ENCODE measurements at places on chromosomes 1 and 21.

- DNase-seq, result no peak
Observed at GRCh38 chr1:60765204-60765603, 317.2 kb upstream of the NFIA start.

DNA sequence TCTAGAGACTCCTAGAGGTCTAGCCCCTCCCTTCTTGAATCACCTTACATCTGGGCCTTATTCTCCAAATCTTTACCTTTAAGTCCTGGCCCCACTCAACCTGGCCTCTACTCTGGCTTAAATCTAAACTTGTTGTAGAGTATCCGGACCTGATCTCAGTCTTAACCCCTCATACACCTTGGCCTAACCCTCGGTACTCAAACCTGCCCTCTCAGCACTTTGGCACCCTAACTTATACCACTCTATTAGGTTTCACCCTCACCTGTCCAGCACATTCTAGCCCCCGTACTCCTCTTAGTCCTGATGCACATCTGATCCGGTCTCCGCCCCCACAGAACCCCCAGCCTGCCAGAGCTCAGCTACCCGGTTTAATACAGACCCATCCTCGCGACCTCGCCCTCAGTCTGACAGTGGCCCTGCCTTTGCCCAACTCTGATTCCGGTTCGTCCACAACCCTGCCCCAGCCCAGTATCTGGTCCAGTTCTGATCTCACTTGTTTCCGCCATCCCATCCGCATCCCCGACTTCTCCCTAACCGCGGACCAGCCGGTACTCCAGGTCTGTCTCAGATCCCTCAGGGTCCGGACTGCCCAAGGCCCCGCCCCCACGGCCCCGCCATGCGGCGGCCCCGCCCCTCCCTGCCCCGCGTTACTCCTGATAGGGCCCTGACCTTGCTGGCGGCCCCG, 1.5 kb downstream of the TRIM62 start:
- peak; percentile 49 for DNase-seq

DNA sequence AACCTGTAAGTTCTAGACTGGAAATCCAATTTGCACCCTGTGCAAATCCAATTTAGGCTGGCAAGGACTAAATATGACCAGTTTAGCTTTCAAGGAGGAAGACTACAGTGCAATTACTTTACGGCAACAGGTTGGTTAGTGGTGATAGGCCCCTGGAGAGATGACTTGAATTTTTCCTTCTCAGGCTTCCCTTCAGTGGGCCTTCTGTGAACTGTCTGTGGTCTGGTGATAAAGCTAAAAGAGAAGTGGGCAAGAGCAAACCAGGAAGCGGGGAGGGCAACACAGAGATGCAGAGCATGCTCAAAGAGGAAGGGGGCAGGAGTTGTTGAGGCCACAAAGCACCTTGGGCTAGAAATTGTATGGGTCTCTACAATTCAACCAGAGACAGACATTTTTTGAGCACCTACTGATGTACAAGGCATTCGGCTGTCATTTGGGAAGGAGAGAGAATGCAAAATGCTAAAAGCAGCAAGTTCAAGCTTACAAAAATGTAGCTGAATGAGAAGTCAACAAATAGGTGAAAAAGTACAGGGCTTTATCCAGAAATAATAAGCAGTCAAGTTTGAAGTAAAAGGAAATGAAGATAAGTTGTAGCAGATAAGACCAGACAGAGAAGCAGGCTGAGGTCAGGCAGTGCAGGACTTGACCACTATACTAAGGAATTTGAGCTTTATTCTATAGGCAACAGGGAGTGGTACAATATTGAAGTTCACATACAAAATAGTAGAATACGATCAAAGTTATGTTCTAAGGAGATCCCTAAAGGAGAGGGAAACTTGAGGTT, 23.9 kb downstream of the INPP5B start:
- DNase-seq, result no peak

- no peak for DNase-seq
Observed at GRCh38 chr21:43719748-43720538, 1.0 kb downstream of the PDXK start.

DNA sequence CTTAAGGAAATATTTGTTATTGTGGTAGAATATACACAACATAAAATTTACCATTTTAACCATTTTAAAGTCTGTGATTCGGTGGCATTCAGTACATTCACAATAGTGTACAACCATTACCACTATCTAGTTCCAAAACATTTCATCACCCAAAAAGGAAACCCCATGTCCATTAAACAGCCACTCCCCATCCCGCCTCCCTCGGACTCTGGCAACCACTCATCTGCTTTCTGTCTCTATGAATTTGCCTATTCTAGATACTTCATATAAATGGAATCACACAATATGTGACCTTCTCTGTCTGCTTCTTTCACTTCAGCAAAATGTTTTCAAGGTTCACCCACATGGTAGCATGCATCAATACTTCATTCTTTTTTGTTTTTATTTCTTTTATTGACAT, 51.3 kb downstream of the PTP4A2 start:
- DNase-seq, result no peak

- DNase-seq, result no peak
Observed at GRCh38 chr1:14790982-14791381, 192.5 kb downstream of the KAZN start.

DNA sequence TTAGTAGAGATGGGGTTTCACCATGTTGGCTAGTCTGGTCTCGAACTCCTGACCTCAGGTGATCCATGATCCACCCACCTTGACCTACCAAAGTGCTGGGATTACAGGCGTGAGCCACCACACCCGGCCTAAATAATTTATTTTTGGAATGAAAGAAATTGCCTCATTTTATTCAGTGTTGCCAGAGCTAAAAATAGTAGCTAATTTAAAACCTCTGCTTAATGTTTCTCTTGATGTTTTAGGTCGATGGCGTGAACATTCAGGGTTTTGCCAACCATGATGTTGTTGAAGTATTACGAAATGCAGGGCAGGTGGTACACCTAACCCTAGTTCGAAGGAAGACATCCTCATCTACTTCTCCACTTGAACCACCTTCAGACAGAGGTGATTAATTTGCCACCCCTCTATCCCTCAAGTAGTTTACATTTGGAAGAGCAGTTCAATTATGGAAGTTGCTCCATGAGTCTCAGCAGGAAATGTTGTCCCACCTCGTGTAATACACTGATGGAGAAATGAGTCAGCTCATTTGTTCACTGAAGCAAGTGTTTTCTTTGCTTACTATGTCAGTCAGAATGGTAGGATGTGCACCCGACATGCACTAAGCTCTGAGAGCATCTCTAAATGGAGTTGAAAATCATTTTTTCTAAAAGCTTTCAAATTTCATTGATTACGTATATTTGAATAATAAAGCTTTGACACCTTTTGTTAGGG, 54.9 kb downstream of the PATJ start:
- DNase-seq, result no peak

DNA sequence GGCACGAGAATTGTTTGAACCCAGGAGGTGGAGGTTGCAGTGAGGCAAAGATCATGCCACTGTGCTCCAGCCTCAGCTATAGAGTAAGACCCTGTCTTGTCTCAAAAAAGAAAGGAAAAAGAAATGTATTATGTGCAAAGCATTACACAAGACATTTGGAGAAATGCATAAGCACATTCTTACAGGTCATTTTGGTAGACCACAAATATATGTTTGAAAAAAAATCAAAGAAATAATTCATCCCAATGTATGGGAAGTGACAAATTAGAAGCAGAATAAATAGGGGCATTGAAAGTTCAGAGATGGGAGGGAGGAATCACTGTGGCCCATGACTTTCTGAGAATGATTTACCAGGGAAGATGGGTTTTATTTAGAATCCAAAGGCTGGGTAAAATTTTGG, 283.5 kb upstream of the ADAMTS5 start:
- DNase-seq, result no peak

- DNase-seq, result no peak
Observed at GRCh38 chr1:232529747-232530146, 100.2 kb downstream of the SIPA1L2 start.

GRCh38 chr1:31414980-31415370, 2.0 kb downstream of the SERINC2 start:
- DNase-seq, result no peak

DNA sequence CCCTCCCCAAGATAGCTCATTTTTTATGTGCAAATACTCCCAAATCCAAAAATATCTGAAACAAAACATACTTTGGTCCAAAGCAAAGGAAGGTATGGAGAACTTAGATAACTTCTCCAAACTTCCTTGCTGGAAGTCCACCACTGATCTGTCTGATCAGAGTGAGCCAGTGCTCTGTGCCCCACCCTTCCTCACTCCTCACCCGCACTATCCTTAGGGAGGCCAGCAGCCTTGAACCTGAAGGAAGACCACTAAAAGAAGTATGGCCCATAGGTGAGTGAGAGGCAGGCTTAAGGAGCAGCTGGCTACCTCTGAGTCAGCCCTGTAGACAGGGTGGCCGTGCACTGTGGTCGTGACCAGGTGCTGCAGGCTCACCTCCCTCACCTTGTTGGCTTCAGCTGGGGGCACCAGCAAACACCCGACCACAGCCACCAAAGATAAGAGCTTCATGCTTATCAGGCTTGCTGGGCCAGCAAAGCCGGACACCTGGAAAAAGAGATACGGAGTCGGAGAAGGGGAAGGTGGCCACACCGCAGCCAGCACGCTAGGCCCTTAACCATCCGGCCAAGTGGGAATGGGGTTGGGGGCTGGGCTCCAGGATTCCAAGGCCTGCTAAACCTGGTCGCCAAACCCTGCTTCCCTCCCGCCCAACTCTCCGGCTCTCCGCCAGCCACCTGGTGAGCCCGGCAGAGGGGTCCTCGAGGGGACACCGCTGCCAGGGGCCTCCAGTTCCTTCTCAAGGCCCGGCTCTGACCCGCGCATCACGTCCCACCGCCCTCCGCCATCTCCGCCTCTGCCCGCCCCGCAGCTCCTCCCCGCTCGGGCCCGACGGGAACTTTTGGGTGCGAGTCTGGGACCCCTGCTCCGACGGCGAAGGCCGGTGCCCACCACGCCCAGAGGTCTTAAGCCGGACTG, 543 bp downstream of the TMEM9 start:
- no peak for DNase-seq

DNA sequence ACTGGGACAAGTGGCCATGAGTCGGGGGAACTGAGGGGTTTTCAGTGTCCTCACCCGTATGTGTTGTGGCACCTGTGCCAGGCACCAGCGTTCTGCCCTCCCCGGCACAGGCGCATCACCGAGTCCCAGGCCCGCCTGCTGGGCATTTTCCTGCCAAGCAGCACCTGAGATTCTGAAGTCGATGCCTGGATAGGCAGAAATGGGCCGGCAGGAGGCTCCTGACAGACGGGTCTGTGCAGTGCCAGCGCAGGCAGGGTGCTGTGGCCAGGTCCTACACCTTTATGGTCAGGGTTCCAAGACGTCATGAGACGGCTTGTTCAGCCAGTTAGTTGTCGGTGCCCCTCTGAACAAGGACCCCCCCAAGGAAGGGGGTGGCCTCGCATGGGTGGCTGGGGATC, 10.6 kb downstream of the FAAP20 start:
- DNase-seq, result no peak

- no peak for DNase-seq
Observed at GRCh38 chr1:54301497-54301896, 101.5 kb downstream of the MRPL37 start.

DNA sequence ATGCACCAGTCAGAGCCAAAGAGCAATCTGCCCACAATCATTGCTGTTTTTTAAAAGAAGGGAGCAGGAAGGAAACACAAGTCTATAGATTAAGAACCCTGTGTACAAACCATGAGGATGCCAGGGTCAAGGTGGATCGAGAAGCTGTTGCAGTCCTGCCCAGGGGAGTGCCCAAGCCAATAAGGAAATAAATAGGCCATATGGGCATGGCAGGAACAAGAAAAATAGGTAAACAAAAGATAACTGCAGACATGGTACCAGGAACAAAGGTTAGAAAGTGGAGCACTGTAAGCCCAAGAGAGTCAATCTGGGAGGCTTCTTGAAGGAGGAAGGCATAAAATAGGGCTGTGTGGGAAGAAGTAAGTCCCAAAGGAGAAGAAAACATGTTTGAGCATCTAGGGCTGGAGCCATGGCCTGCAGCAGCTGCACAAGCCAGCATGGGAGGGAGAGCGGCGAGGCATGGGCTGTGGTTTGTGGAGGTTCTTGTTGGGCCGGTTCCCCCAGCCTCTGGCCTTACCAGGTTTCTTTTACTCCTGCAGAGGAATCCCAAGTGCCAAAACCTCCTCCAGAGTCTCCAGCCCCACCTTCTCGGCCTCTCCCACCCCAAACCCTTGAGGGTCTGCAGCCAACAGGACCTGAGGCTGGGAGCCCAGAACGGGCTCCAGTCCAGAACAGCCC, 13.6 kb downstream of the INAVA start:
- no peak for DNase-seq

DNA sequence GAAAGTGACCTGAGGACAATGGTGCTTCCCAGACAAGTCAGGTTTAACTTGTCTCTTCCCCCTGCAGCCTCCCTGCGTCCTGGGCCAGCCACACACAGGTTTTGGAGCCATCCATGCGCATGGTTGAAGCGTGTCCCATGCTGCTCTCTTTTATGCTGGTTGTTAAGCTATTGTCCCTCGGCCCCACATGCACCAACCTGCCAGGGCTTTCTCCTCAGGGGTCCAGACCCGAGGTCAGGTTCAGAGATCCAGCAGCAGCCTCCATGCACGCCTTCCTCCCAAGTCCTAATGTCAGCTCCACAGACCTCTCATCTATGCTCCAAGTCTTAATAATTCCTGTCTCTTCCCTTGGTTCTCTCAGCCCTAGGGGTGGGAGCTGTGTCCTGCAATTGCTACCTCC, 1.6 kb downstream of the ABCA4 start:
- DNase-seq, result no peak

DNA sequence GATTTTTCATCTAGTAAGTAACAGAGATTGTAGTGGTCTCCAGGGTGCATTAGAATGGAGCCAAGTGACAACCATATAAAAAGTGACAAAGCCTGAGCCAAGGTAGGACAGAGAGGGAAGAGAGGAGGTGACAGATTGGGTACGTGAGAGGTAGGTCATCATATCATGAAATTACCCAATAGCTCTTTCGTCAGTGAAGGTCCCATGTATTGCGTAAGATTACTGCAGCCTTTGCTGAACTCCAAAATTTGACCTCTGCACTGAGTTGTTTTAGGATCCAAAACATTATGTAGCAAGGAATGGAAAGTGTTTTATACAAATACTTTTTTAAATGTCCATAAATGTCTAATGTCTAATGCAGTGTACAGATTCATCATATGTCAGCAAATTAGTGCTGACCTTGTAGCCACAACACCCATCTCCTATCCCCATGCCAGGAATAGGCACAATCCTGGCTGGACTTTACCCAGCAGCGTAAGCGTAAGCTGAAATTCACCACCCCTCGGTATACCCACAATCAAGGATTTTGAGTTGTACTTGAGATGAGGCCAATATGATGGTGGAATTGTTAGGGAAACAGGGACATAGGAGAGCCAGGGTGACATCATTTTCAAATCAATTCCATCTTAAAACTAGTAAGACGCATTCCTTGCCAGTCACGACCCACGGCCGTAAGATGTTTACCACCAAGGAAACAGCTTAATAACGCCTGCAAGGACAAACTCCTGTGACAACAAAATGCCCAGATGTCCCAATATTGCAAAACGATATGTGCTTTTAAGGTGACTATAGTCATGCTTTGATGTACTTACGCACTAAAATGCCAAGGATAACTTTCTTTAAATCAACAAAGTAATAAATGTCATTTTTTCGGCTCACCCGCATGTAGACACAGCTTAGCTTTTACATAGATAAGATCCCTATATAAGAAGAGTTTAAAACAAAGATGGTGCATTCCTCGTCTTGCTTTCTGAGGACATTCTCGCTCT, 38.1 kb upstream of the GREM2 start:
- DNase-seq, result no peak

GRCh38 chr1:58927041-58927721, 143.3 kb upstream of the JUN start:
- DNase-seq, result no peak

- no peak for DNase-seq
Observed at GRCh38 chr21:45726438-45726837, 82.9 kb downstream of the PCBP3 start.

GRCh38 chr1:22231995-22232690, 89.2 kb upstream of the WNT4 start:
- DNase-seq, result no peak

- no peak for DNase-seq
Observed at GRCh38 chr1:198830412-198830811, 191.6 kb downstream of the PTPRC start.
